ENCODE measurements at places on chromosomes 6 and 20. TPM values are rescaled to one million over a fixed set of nuclear protein-coding genes. Genes with fewer than 3 reads are reported as not detected.

Gene DEFB125
- total RNA-seq, result not detected

Gene PRELID3B
- 118 TPM for total RNA-seq

Gene L3MBTL3
- total RNA-seq, result 3.1 TPM

Gene TRIM40
- 0.12 TPM for total RNA-seq

Gene COL11A2
- total RNA-seq, result 1.8 TPM

Gene ABHD16B
- not detected for total RNA-seq

Gene SNAP91
- total RNA-seq, result not detected

Gene SLC22A7
- not detected for total RNA-seq

Gene CFB
- 3.6 TPM for total RNA-seq

Gene CRYBG1
- total RNA-seq, result 23.0 TPM

Gene ARFGEF3
- total RNA-seq, result 0.11 TPM

Gene BTNL2
- total RNA-seq, result not detected

Gene RNF39
- not detected for total RNA-seq

Gene TSBP1
- total RNA-seq, result not detected

Gene BCAS1
- total RNA-seq, result not detected

Gene TMEM244
- not detected for total RNA-seq

Gene NKAIN2
- not detected for total RNA-seq

Gene SNAP25
- 0.61 TPM for total RNA-seq

Gene GLO1
- 121 TPM for total RNA-seq

Gene TPX2
- 215 TPM for total RNA-seq

Gene SLC9A8
- 10.7 TPM for total RNA-seq

Gene GATA5
- total RNA-seq, result not detected

Gene SPTLC3
- not detected for total RNA-seq

Gene NOL7
- 62.8 TPM for total RNA-seq

Gene C20orf144
- 0.23 TPM for total RNA-seq

Gene ANKEF1
- 1.0 TPM for total RNA-seq

Gene PTCRA
- total RNA-seq, result not detected

Gene CCM2L
- total RNA-seq, result not detected

Gene SEMG1
- total RNA-seq, result not detected

Gene HMGCLL1
- not detected for total RNA-seq

Gene RBBP8NL
- total RNA-seq, result not detected

Gene CYP24A1
- not detected for total RNA-seq

Data from activated naive CD4-positive, alpha-beta T cell treated with anti-CD3 and anti-CD28 coated beads, Interleukin-2, amount 50 U/mL, for 72 hours (primary cell).